ENCODE measurements at places on chromosomes 6 and 20.

- no peak for DNase-seq
Observed at GRCh38 chr6:10968776-10969175, 75.3 kb downstream of the ELOVL2 start.

- no peak for DNase-seq
Observed at GRCh38 chr6:17878734-17879133, 108.7 kb downstream of the KIF13A start.

GRCh38 chr6:49305010-49305409 is 158.0 kb downstream of the MMUT start:
- DNase-seq, result no peak

DNA sequence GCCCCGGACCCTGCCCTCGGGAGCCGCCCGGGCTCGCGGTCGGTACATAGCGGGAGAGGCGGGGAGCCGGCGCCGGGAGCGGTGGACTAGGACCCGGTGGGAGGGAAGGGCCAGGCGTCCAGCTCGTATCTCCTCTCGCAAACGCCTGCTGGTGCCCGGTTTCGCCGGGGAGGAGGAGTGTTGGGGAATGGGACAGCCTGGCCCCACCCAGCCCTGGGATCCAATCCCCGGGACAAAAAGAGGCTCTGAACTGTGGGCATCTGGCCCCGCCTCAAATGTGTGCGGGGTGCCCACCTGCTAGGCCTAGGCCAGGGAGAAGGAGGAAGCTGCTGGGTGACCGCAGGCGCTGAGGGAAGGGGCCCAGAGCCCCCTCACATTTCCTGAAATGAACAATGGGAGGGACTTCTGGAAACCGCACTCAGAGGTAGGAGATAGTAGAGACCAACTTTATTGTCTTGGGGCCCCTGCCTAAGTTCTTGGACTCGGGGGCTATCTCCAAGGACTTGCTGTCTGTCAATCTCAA is at the start of gene KCNK17:
KCNK17 (minus strand) TSS at position 147 of the 523 bp plus-strand sequence; CDS start at position 48, 99 bp downstream.
- no peak for DNase-seq

DNA sequence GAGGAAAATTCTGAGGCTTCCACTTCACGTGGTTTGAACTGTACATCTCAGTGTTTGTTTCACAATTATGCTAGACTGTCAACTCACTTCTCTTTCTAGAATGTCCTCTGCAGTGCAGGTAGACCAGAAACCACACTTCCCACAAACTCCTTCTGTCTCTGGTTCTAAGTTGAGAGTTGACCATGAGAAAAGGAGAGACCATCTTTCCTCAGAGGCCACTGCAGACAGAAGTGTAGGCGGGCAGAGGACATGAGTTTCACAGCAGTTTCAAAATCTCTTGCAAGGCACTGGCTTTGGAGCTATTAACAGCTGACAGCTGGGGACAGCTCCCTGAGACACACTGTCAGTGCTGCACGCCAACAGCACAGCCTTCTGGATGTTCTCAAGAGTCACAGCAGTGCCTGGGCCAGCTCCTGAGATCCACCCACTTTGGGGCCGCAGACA is 55.4 kb upstream of the MOXD1 start:
- no peak for DNase-seq

Measured in amygdala (tissue), 56 donors.